Activated T-helper 2 cell treated with anti-CD3 and anti-CD28 coated beads, Interferon-gamma antibody, Interleukin-2, Interleukin-4, amounts not matched to agents 10 μg/mL and 5 μg/mL and 100 μg/mL, durations not matched to agents 14 hours and 24 hours and 36 hours (primary cell): ENCODE measurements at places on chromosomes 3 and 15.

- peaks cover 46% of the 10 kb centered on the region for H3K36me3 ChIP-seq
- DNase-seq = no peak
- peak overlapping the region; percentile 98 for H3K27ac ChIP-seq
- peak overlapping the region; percentile 99 for H3K4me3 ChIP-seq
- H3K27me3 ChIP-seq = no peaks in the 10 kb centered on the region
- peaks cover 43% of the 10 kb centered on the region for H3K4me1 ChIP-seq
These were observed 1.2 kb downstream of the TRPM7 start for GRCh38 chr15:50685191-50685975.

DNA sequence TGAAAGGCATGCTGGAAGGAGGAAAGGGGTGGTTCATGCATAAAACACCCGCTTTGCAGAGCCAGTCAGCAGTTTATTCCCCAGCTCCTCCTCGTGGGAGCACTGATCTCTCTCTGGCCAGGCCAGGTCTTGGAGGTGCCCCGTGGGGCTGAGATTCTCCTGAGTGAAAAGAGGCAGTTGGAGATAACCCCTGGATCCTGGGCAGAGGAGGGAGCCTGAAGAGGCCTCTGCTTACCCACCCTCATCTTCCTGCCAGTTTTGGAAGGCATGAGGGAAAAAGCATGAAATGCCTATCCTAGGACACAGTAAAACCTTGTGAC is 108.3 kb downstream of the SEMA5B start:
- H3K36me3 ChIP-seq = no peaks in the 10 kb centered on the region
- DNase-seq = no peak
- peaks cover 3% of the 10 kb centered on the region for H3K4me1 ChIP-seq
- H3K27ac ChIP-seq = no peak overlapping the region
- H3K27me3 ChIP-seq = peaks cover 27% of the 10 kb centered on the region

- peaks cover 39% of the 10 kb centered on the region for H3K4me1 ChIP-seq
- peak overlapping the region; percentile 9 for H3K4me3 ChIP-seq
- H3K36me3 ChIP-seq = peaks cover 19% of the 10 kb centered on the region
- no peak overlapping the region for H3K27ac ChIP-seq
- no peak for DNase-seq
These were observed 1.1 kb downstream of the FAM131A start for GRCh38 chr3:184338511-184338945.

DNA sequence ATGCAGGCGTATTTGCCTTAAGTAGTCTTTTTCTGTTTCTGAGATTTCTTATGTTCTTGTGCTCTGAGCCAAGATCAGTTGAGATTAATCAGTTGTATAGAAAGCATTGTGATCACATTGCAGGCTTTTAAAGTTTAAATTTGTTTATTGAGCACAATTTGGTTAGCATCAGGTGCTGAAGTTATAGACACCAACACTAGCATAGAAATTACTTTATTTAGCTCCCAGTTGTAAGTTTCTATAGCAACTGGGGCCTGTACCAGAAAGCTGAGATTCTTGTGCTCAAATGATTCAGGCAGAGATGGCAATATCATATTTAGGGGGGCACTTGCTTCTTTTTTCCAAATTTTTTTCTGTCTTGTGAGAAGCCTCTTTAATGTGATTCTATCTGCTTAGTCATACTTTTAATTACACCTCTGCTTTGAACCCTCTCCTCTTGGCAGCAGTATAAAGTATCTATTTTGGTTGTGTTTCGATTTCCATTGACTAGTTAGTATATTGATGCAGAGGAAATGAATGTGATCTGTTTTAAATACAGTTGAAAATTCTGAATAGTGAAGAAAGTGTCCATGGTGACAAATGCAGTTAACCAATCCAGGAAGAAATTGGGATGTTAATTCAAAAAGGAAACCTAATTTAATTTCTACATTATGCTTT is 241.7 kb upstream of the GBE1 start:
- H3K27me3 ChIP-seq = no peaks in the 10 kb centered on the region
- H3K36me3 ChIP-seq = no peaks in the 10 kb centered on the region
- H3K4me3 ChIP-seq = no peak overlapping the region
- no peak for DNase-seq
- no peaks in the 10 kb centered on the region for H3K4me1 ChIP-seq

DNA sequence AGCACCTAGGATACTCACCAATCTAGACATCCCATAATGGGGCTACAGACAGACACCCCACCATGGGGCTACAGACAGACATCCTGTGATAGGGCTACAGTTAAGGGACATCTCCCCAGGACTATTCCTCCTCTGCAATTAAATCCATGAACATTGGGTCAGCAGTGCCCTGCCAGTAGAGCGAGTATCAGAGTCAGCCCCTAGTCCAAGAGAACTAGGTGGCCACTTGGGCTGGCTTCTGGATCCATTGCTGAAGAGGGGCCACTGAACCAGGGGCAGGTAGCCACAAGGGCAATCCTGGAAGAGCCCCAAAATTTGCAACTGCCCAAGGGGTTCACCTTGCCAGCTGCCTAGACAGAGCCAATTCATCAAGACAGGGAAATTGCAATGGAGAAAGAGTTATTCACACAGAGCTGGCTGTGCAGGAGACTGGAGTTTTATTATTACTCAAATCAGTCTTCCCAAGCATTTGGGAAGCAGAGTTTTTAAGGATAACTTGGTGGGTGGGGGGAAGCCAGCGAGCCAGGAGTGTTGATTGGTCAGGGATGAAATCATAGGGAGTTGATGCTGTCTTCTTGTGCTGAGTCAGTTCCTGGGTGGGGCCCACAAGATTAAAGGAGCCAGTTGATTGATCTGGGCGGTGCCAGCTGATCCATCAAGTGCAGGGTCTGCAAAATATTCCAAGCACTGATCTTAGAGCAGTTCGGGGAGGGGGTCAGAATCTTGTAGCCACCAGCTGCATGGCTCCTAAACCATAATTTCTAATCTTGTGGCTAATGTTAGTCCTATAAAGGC is 170.2 kb upstream of the SMAD3 start:
- H3K4me1 ChIP-seq = peaks cover 3% of the 10 kb centered on the region
- no peaks in the 10 kb centered on the region for H3K36me3 ChIP-seq
- peaks cover 16% of the 10 kb centered on the region for H3K27me3 ChIP-seq
- H3K27ac ChIP-seq = no peak overlapping the region
- DNase-seq = no peak
- H3K4me3 ChIP-seq = no peak overlapping the region

DNA sequence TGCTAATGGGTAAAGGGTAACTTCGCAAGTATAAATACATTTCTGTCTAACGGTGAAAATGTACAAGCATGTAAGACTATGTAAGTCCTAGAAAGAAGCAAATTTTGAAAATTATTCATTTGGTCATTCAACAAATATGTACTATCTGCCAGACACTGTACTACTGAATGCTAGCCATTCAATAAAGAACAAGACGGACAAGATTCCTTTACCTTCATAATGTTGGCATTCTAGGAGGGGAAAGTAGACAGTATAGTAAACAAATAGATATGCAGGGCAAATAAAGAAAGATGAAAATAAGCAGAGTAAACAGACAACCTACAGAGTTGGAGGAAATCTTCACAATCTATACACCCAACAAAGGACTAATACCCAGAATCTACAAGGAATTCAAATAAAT is 32.7 kb downstream of the C3orf70 start:
- no peak overlapping the region for H3K4me3 ChIP-seq
- H3K27ac ChIP-seq = no peak overlapping the region
- DNase-seq = no peak
- H3K4me1 ChIP-seq = no peaks in the 10 kb centered on the region

- no peak overlapping the region for H3K27ac ChIP-seq
- H3K36me3 ChIP-seq = no peaks in the 10 kb centered on the region
- DNase-seq = peak; percentile 28
- H3K4me1 ChIP-seq = peaks cover 13% of the 10 kb centered on the region
- no peak overlapping the region for H3K4me3 ChIP-seq
- peaks cover 22% of the 10 kb centered on the region for H3K27me3 ChIP-seq
These were observed 3.9 kb upstream of the ACTL6A start for GRCh38 chr3:179558742-179559364.
